ENCODE measurements at places on chromosomes 7 and 10.

- no peak for DNase-seq
Observed at GRCh38 chr10:70135046-70135445, 2.4 kb upstream of the AIFM2 start.

- DNase-seq = no peak
Observed at GRCh38 chr10:78963074-78964034, 105.4 kb upstream of the ZMIZ1 start.

DNA sequence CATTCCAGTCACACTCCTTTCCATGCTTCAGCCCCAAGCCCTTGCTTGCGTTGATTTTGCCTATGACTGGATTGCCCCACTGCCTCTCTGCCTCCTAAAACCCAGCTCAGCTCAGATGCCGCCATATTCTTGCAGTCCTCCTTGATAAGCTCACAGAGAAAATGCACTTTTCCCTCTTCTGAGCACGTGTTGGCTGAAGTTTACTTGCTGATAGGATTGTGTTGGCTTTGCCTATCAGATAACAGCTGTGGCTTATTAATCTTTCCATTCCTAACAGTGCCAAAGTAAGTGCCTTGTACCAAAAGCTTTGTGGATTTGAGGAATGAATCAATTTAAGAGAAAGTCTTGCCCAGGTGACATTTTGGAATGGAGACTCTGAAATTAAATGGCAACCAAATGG, 249.2 kb downstream of the PHTF2 start:
- no peak for DNase-seq

- no peak for DNase-seq
Observed at GRCh38 chr7:144057954-144058353, 9.2 kb downstream of the OR2A5 start.

DNA sequence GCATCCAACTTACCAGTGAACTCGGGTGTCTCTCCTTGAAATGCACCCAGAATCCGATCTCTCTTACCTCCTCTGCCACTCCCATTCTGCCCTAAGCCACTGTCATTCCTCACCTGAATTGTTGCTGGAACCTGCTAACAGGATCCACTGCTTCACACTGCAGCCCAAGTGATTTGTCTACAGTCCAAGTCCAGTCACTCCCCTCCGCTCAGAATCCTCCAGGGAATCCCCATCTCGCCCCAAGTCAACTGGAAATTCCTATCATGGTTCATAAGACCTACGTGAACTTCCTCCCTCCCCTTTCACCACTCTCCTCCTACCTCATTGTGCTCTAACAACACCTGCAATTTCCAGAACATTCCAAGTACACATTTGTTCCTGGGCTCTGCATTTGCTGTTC, 91.3 kb downstream of the SCRN1 start:
- no peak for DNase-seq

GRCh38 chr10:103806395-103807187, 48.8 kb downstream of the SH3PXD2A start:
- DNase-seq = no peak
